ENCODE measurements at places on chromosomes 6 and 20.

- no peak for DNase-seq
Measured at GRCh38 chr6:152416652-152417051, 220.5 kb downstream of the SYNE1 start.

DNA sequence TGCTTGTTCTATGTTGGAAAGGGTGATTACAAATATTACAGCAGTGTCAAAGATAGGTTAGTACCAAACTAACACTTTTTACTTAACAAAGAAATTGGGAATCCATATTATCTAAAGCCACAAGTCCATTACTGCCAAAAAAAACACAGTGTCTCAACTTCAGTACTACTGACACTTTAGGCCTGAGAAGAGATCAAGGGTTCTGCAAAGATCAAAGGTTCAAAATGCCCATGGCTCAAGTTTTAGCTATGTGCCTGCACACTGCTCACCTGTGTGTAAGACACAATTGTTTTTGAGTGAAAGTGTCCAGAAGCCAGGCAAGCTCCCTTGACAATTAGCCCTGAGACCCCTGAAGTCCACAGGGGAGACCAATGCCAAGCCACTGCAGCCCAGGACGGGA is 132.6 kb downstream of the ZMYND8 start:
- no peak for DNase-seq

GRCh38 chr6:24666641-24667377 is at the start of the genes ACOT13 and TDP2:
TSS of gene ACOT13 (plus strand) at chr6:24667077. CDS start at chr6:24667264, 187 bp downstream.
TSS of gene TDP2 (minus strand) at chr6:24666899. CDS start at chr6:24666862, 37 bp downstream.
- DNase-seq: peak; percentile 96

DNA sequence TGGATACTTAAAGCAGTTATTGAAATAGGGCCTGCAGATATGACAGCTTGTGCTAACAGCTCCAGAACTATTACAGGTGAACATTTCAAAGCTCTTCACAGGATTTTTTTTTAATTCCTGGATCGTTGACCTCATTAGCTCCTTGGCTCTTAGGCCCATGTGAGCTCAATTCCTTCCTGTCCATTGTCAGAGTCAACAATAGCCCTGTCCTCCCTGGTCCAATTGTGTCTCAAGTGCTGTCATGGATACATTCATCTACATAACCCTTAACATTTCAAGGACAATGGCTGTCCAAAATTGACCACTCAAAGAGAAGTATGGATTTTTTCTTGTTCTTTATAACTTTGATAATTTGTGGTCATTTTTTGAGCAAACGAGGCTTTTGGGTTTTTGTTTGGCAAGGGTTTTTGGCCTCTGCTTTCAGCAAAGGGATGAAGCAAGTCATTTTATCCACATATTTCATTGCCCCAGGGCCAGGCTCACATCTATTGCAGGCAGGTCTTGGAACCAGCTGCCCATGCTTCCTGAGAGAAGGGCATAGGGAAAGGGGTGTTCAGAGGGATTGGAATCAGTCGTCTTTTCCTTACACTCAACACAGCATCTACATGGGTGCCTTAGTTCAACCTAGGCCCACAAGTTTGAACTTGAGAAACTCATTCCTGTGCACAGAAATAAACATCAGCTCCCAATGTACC is 282.1 kb downstream of the TPBG start:
- DNase-seq: no peak

GRCh38 chr6:14957355-14958059 is 288.4 kb upstream of the JARID2 start:
- no peak for DNase-seq

DNA sequence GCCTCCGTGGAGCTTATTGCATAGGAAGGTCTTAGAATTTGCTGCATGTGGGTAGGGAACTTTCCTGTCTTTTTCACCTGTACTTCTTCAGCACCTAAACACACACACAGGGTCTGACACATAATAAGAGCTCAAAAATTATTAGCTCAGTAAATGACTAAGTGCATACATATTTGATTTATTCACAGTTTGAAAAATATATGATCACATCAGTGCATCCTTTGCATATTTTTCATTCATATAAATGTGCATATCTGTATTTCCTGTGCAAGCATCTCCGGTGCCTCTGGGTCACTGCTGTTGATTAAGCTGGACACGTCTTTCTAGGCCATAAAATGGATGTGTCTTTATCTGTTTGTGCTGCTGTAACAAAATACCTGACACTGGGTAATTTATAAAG is 234.7 kb downstream of the UST start:
- no peak for DNase-seq

GRCh38 chr20:63712191-63712590 is 4.4 kb downstream of the ZGPAT start:
- DNase-seq: no peak

GRCh38 chr6:75824160-75824559 is 75.1 kb downstream of the MYO6 start:
- DNase-seq: no peak

DNA sequence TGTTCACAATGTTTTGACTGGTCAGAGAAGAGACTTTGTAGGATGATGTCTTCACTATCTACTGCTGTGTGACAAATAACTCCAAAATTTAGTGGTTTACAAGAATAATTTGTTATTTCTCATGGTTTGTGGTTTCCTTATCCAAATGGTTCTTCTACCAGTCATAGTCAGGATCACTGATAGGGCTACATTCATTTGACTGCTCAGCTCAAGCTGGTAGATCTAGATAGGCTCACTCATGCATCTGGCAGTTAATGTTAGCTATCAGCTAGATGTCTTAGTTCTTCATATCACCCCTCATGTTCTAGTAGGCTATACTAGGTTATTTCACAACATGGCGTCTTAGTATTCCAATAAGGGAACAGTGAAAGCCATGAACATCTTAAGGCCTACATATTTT is 131.0 kb downstream of the ID4 start:
- no peak for DNase-seq

GRCh38 chr6:168527451-168528210 is 86.6 kb downstream of the SMOC2 start:
- no peak for DNase-seq
